ENCODE measurements at places on chromosomes 2 and 18. TPM values are rescaled to one million over a fixed set of nuclear protein-coding genes. Genes with fewer than 3 reads are reported as not detected.

Gene PREB
- 48.8 TPM for total RNA-seq

Gene TRIM54
- total RNA-seq, result not detected

Gene NFATC1
- total RNA-seq, result 21.3 TPM

Gene TXNDC2
- not detected for total RNA-seq

Gene SLC23A3
- total RNA-seq, result 0.27 TPM

Gene TBC1D8
- 20.6 TPM for total RNA-seq

Gene FAM117B
- total RNA-seq, result 4.7 TPM

Gene ABCB11
- not detected for total RNA-seq

GRCh38 chr2:98665677-98666076 is 57.3 kb downstream of the UNC50 start:
- no peak for ATAC-seq

DNA sequence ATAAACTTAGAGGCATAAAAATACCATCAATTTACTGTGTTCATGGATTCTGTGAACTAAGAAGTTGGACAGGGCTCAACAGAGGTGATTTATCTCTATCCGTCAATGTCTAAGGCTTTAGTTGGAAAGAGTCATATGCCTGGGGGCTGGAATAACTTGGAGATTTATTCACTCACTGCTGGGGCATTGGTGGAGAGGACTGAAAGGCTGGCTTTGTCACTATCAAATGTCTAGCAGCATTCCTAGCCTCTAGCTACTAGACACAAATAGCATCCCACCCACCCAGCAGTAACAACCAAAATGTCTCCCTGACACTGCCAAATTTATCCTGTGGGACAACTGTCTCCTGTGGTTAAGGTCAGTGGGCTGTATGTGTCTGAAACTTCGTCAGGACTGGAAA is 71.0 kb downstream of the EVA1A start:
- no peak for ATAC-seq

DNA sequence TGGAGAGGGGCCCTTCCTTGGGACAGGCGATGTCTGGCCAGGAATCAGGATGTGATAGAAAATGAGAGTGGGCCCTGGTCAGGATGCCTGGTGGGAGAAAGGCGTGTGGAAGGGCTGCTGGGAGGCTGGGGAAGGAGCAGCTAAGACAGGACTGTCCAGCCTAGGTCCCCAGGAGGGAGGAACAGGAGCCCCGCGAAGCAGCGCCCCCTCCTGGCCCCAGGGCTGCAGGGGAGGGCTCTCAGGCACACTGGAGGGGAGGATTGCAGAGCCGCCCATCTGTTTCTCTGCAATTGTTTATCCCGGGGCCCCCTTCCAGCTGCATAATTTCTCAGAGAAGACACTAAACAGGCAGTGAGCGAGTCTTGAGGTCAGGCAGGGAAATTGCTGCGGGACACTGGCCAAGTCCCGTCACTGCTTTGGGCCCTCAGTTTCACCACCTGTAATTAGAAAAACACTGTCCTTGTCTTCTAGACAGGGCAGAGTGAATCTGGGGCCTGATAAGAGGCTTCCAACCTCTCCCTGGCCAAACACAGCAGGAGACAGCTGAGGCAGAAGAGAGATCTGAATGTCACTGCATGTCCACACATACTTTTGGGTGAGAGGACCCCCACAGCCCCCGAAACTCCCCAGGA is 3.9 kb upstream of the NPPC start:
- no peak for ATAC-seq

DNA sequence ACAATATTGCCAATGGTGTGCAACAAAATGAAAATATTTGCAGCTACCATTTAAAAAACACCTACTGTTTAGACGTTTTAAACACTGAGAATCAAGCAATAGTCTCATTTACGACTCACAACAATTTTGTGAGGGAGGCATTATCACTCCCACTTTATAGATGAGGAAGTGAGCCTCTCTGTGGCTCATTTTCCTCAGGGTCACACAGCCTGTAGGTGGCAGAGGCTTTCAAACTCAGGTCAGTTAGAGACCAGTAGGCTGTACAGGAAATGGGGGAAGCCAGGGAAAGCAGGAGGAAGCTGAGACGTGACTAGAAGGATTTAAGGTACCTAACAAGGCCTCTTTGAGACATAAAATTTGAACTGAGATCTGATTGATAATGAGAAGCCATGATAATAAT is 95.0 kb upstream of the ZNF521 start:
- ATAC-seq, result no peak

- no peak for ATAC-seq
Measured at GRCh38 chr2:200586644-200586975, 796 bp downstream of the AOX1 start.

- ATAC-seq, result no peak
Measured at GRCh38 chr2:128733450-128733849, 414.8 kb upstream of the HS6ST1 start.
